ENCODE measurements at places on chromosomes 16 and 17.

DNA sequence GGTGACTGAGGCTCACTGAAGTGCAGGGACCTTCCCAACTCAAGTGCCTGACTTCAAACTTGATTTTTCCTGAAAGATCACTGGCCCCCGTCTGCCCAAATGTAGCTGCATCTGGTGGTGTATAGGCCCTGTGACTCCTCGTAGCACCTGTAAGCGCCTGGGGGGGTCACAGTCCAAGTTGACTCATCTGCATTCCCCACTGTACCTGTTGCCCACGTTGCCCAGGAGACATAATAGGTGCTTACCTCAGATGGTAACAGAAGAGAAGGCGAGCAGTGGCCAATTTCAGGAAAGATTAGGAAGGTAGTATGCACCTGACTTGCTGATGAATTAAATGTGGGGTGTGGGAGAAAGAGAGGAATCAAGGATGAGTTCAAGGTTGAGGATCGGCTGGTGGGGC, 44.1 kb upstream of the EMP2 start:
- DNase-seq = no peak

DNA sequence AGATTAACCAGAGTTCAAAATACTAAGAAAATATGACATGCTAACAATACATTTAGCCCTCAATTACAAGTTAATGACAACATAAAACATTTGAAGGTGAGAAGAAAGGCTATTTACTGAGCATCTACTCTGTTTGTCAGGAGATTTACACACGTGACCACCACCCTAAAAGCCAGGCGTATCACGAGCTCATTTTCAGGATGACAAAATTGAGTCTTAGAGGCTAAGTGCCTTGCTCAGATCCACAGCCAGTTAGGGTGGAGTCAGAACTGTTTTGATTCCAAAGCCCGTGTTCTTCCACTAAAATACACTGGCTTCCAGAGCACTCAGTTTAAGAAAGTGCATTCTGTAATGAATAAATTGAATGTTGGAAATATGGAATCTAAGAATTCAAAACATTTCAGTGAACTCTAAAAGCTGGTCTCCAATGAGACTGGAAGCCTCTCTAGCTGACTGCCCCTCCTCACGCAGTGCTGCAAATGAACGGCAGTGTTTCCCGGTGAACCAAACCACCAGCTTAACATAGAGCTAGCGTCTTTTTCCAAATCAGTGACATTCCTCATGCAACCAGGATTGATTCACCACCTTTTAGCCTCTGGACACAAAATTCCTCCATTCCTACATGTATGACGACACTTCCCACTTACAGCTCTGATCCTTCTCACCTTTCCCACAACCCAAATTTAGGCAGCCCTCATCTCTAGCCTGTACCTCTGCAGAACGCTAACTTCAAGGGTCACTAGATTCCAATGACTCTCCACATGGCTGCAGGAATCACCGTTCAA, 5.9 kb downstream of the ZDHHC7 start:
- no peak for DNase-seq

DNA sequence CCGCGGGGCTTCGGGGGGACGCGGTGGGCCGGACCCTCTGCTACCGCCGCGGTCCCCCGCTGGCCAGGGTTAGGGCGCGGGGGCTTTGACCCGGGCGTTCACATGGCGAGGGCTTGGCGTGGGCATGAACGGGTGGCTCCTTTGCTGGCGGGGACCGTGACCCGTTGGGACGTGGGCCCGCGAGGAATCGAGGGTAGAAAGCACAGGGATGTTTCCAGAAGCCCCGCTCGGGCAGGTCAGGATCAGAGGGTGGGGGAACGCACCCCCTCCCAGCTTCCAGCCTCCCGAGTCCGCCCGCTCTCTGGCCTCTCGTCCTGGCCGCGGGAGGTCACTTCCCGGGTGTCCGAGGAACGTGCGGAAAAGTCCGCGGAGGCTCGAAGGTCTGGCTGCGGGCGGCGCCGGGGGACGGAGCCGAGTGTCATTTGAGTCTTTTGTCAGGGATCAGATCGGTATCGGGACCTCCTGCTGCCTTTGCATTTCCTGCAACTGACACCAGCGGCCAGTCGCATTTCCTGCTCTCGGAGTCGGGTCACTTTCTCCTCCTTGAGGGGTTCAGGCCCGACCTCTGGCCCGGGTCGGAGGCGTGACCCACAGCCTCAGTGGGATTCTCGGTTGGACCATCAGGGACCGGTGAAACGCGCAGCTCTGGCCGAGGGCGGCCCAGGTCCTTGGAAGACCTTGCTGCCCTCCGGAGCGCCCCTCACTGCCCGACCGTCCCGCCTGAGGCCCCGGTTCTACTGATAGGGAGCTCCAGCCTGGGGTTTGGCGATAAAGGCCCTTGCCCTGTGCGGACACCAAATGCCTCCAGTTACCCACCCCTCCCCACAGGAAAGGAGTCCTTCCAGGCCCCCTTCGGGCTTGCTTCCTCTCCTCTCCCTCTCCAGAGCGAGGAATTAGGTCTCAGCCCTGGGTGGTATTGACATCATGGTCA, 702 bp upstream of the WNT3 start:
- DNase-seq = no peak

DNA sequence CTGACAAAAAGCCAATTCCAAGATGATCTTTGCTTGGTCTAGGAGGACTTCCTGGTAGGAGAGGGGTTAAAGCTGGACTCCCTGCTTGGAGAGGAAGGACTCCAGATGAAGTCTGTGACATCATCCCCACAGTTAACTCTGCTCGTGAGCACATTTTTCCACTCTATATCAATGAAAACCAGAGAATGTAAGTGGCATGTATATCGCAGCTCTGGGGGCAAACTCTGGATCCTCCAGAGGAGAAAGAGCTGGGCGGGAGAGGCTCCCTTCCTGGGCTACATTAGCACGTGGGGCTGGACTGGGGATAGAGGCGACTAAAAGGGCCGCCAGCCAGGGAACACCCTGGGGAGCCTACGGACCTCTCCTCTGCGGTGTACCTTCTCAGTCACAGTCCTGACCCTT, 34.1 kb downstream of the HIC1 start:
- no peak for DNase-seq

DNA sequence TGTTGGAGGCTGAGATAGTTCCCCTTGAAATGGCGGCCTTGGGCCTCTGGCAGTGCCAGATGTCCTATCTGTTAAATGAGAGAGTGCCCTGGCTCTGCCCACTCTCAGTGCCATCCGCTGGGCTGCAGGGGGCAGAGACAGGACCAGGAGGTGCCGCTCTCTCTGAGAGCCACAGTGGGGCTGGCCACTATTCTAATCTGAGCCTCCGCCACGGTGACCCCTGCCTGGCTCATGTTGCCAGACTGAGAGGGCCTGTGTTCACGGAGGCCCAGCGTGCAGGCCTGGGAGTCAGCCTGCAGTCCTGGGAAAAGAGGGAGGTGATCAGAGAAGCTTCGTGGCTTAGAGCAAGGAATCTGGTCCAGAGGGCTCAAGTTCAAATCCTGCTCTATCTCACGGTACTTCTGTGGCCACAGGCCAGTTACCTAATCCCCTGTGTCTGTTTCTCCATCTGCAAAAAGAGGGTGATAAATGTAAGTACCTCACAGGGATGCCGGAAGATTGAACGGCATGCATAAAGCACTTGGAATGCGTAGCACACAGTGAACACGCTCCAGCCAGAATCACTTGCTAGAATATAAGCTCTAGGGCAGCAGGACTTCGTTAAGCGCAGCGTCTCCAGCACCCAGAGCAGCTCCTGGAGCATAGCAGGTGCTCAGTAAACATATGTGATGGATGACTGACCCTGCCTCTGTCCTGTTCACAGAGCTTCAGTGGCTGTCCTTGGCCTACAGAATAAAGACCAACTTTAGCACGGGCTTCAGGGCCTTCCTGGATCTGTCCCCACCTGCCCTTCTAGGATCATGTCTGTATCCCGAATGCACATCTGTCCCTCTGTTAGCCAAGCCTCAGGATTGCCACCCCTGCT, 6.3 kb downstream of the ATP2A3 start:
- no peak for DNase-seq

DNA sequence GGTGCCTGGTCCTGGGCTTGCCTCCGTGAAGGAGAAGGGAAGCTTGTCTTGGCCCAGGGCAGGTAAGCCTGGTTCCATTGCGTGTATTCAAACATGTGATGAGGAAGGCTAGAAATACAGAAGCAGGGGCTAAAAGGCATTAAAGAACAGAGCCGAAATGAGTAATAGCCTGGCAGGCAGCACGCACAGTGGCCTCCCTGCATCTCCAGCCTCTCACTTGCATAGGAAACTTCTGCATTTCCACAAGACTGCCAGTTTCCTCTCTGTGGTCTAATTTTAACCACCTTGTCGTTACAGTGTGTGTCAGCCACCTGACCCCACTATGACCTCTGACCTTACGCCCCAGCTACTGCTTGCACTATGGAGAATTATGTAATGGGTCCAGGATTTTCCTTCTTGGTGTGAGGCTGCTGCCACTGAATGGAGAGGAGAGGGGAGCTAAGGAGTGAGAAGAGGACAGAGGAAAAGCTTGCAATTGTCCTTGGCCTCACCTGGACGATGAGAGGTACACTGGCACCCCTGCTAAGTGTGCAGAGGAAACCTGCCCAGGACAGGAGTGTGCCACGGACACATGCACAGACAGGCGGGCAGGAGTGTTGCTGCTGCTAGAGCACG, 32.8 kb downstream of the HIC1 start:
- DNase-seq = no peak

- no peak for DNase-seq
Observed at GRCh38 chr17:32827227-32827626, 49.7 kb downstream of the MYO1D start.

DNA sequence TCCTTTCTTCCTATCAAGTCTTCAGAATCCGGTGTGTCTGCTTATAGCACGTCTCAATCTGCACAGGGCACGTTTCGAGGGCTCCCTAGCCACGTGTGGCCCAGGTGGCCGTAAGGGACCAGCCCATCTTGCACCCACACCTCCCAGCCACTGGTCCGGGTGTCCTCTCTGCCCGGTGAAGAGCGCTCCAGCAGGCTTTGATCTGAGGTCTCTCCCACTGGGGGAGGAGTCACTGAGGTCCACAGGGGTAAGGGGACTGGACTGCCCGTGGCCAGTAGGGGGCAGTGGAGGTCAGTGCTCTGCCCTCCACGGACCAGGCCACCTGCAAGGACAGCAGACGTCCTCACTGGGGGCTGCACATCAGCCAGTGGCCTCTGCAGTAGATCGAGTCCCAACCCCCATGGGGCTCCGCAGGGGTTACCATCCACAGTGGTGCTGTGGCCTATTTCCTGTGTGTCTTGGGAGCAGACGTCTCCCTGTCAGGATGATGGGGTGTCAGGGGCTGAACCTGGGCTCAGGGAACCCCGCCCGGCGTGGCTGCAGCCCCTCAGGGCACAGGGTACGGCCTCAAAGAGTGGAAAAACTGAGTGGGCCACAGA, 204.1 kb upstream of the CIBAR2 start:
- peak; percentile 32 for DNase-seq

DNA sequence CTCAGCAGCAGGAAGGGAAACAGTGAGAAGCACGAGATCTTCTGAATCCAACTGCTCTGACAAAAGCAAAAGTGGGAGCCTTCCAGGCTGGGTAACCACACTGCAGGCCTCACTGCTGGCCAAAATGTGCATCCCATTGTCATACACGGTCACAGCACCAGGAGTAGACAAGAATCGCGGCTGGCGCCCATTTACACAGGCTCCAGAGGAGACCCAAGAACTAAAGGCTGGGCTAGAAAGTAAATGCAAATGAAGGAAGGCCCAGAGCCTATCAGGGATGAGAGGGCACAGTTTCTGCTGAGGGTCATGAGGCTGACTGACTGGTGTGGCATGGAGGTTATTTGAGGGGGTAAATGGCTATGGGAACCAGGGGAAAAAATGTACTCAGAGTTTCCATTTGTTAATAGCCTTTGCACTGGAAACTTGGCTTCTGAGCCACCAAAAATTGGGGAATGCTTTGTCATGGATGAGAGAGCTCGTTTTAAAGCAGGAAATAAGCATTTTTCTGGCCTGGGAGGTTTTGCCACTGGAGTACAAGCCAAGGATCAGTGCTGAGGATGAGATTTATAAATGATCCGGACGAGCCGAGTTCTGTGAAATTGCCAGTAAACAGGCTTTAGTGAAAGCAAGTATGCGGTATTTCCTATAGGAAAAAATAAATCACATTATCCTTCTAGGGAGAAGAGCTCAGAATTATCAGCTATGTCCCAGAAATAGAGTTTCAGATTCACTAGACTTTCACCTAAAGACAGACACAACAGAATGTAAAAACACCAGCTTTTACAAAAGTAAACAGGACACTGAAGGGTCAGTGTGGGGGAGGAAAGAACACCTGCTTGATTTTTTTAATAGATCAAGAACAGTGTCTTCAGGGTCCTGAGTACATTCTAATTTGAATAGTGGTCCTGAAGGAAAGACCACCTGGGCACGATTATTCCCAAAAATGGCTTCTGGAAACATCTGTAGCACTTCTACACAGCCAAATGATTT, 66.9 kb upstream of the GSG1L start:
- no peak for DNase-seq

DNA sequence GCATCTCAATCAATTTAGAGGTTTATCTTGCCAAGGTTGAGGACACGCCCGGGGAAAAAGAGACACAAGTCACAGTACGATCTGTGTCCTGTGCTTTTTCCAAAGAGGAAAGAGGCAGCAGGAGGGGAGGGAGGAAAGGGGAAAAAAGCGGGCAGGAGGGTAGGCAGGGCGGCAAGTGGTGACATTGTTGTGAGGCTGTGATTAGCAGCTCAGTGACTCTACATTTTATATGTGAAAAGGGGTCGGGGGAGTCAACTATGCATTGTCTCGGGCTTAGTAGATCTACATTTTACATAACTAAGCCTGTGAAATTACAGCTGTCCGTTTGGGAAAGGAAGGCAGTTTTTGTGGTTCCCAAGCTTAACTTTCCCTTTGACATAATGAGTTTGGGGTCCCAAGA, 22.2 kb upstream of the RIPOR1 start:
- no peak for DNase-seq

DNA sequence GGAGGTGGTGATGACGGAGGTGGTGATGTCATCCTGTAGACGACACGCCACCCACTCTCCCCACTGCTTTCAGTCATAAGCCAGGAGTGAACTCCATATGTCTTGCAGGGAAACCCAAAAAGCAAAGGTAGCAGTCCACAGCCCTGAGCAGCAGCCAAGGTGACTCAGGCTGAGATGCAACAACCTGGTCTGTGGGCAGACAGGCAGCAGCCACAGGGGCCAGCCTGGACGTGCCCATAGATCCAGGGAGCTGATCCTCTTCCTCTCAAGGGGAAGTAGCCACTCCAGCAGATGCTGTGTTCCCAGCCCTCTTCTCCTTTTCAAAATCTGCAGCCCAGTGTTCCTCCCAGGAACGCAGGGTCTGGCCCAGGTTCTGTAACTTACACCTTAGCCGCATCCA, 17.3 kb upstream of the CIITA start:
- no peak for DNase-seq
